ENCODE measurements at places on chromosomes 16 and 17.
A peak's percentile ranks its signal among the peaks of the same experiment; 100 is the strongest.

GRCh38 chr17:55273579-55274354 is 9.0 kb downstream of the HLF start:
- DNase-seq: peak; percentile 70

GRCh38 chr16:27595475-27595874 is 45.5 kb downstream of the KATNIP start:
- DNase-seq: no peak

DNA sequence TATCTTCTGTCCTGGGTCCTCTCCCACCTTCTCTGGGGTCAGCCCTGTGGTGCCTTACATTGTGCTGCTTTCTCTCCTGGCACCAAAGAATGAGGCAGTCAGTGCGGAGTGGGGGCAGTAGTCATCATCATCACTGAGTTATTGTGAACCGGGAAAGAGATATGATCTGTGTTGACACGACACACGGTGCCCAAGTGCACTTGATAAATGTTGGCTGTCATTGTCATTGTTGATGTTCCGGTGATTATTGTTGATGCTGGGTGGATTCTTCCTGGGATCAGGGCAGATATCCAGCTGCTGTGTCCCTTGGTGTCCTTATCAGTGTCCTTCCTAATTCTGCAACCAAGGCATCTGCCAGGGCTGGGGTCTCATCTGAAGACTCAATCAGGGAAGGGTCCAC is 121.7 kb downstream of the ABCC6 start:
- DNase-seq: no peak

DNA sequence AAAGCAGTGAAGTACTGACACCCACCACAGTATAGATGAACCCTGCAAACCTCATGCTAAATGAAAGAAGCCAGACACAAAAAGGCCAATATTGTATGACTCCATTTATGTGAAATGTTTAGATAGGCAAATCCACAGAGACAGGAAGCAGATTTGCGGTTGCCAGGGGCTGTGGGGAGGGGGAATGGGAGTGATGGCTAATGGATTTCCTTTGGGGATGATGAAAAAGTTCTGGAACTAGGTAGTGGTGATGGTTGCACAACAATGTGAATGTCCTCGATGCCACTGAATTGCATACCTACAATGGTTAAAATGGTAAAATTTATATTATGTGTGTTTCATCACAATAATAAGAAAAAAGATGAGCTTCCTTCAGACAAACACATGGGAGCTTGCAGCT is 28.4 kb upstream of the WFIKKN2 start:
- no peak for DNase-seq

- DNase-seq: no peak
Observed at GRCh38 chr16:4676831-4677230, 16.5 kb upstream of the NUDT16L1 start.

GRCh38 chr17:48335858-48336500 is 94.0 kb downstream of the SKAP1 start:
- no peak for DNase-seq

GRCh38 chr17:29880031-29880430 is 50.0 kb downstream of the SSH2 start:
- no peak for DNase-seq

DNA sequence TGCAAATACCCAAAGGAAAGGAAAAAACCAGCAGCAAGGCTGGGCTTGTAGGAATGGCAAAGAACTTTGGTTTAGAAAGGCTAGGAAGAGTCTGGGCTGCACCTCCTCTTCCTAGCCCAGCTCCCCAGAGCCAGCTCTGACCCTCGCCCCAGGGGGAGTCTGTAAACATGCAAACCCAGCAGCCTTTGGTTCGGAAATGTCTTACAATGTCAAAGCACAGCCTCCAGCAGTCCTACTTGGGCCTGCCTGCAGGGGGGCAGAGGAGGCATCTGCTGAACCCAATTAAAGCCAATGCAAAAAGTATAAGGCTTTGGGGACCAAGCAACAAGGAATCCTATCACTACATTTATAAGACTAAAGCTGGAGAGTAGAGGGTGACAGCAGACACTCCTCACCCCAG is 5.0 kb upstream of the FTSJ3 start:
- DNase-seq: no peak

DNA sequence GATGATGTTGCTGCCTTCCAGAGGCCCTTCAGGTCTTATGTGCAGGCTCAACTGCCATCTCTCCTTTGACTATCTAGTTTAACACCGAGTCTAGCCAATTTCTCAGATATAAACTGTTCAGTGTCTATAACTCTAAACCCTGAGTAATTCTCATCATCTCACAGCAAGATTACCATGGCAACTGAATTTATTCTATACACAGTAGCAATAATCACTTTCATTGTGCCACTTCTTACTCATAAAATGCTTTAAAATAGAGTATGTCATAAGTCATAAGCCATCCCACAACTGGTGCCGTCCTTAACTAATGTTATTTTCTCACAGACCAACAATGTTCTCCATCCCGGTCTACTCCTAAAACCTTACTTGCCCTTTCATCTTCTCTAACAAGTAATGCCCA is 45.0 kb downstream of the SYNRG start:
- DNase-seq: no peak

- no peak for DNase-seq
Observed at GRCh38 chr16:56199164-56199563, 7.9 kb downstream of the GNAO1 start.

DNA sequence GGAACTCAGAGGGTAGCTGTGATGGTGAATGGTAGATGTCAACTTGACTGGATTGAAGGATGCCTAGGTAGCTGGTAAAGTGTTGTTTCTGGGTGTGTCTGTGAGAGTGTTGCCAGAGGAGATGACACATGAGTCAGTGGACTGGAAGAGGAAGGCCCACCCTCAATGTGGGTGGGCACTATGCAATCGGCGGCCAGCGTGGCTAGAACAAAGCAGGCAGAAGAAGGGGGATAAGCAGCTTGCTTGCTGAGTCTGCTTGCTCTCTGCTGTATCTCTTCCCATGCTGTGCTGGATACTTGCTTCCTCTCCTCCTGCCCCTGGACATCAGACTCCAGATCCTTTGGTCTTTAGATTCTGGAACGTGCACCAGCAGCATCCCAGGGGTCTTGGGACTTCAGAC is 128.1 kb downstream of the AIPL1 start:
- DNase-seq: no peak

- DNase-seq: no peak
Observed at GRCh38 chr17:41150026-41150425, 401 bp upstream of the KRTAP4-5 start.

GRCh38 chr16:51996516-51996915 is 550.4 kb downstream of the TOX3 start:
- DNase-seq: no peak

GRCh38 chr17:75001915-75002843 is 10.3 kb upstream of the MRPL58 start:
- no peak for DNase-seq

- no peak for DNase-seq
Observed at GRCh38 chr16:138049-138417, 440 bp downstream of the NPRL3 start.

GRCh38 chr17:6195123-6195522 is 124.9 kb downstream of the WSCD1 start:
- no peak for DNase-seq

- peak; percentile 89 for DNase-seq
Observed at GRCh38 chr17:47276868-47277267, 23.2 kb downstream of the ITGB3 start.

DNA sequence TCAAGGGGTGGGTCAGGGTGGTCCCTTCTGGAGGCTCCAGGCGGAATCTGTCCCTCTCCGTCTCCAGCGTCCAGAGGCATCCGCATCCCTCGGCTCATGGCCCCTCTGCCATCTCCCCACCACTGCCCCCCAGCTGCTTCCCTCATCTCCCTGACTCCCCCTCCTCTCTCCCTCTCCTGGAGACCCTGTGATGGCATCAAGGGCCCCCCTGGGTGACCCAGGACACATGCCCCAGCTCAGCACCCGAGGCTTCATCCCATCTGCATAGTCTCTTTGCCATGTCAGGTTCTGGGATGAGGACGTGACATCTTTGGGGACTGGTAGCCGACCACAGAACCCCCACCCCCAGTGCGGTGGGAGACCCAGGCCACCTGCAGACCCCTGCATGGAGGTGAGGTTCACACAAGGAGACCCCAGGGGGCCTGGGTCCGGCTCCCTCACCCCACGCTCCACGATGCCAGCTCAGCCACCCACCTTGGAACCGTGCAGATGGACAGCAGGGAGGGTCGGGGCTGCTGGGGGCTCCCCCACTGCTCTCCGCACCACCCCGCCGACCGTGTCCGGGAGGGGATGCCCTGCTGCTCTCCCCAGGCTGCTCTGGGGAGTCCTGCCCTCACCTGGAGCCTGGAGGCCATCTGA is 3.8 kb downstream of the SECTM1 start:
- no peak for DNase-seq

- no peak for DNase-seq
Observed at GRCh38 chr16:29910819-29911675, 10.8 kb downstream of the ASPHD1 start.

GRCh38 chr16:24336491-24336890 is 80.4 kb downstream of the CACNG3 start:
- no peak for DNase-seq

DNA sequence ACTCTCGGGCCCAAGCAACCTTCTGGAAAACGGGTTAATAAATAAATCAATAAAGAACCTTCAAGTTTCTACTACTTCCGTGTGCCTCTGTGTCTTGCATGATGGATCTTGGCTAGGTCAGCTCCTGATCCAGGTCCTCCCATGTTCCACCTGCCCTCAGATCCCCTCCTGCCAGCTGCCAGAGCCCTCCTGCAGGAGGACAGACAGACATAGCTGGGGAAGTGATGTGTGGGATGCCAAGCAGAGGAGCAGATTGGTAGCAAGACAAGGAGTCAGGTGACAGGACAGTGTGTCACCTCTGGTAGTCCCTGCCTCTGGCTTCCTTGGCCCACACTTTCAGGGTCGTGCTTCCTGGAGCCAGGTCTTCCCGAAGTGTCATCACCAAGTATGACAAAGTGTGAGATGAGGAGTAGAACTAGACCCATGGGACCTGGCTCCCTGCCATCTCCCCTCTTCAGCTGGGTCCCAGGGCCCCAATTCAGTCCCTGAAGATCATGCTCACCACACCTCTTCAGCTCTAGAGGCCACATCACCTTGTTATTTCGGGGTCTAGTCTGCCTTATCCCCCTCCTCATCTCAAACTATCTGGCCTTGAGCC is 1.0 kb upstream of the EPN3 start:
- DNase-seq: no peak

GRCh38 chr17:43966276-43966675 is 12.5 kb upstream of the PYY start:
- DNase-seq: no peak

GRCh38 chr17:64591944-64592343 is 70.2 kb downstream of the SMURF2 start:
- no peak for DNase-seq

GRCh38 chr17:2897605-2898004 is 101.4 kb downstream of the RAP1GAP2 start:
- DNase-seq: no peak

GRCh38 chr17:6134721-6135120 is 64.5 kb downstream of the WSCD1 start:
- no peak for DNase-seq

DNA sequence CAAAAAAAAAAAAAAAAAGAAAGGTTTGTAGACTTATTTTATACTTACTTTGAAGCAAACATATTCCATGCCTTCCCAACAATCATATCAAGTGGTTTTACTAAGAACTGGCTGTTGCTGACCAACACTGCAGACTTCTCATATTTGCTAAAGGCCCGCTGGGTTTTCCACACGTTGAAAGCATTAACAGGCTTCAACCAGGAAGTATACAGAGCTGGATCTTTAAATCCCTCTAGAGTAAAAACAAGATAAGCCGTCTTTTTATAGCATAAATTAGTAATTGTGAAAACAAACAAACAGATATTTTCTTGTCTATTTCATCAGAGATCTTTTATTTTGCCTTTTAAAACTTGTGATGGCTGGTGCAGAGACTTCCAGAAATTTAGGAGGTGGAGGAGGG is 29.1 kb downstream of the TUBD1 start:
- peak; percentile 41 for DNase-seq

DNA sequence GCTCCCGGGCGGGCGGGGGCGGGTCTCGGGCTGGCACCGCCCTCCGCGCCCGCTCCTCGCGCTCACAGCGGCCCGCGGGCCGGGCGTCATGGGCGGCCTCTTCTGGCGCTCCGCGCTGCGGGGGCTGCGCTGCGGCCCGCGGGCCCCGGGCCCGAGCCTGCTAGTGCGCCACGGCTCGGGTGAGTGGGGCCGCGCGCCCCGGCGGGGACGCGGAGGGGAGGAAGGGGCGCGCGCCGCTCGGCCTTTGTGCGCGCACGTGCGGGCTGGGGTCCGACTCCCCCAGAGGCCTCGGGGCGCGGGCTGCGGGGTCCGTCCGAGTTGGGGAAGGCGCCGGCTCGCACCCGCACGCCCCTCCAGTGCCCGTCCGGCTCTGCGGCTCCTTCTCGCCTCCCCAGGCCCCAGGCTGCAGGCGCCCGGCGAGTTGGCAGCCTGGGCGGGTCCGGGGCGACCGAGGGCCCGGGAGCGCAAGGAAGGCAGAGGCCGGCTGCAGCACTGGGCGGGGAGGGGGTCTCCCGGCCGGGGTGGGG is at the start of gene NME4:
TSS of gene NME4 (plus strand) at position 65 of the 527 bp plus-strand sequence. CDS start at position 89, 24 bp downstream.
- DNase-seq: no peak

GRCh38 chr16:26598998-26599784 is 467.5 kb upstream of the C16orf82 start:
- DNase-seq: no peak

DNA sequence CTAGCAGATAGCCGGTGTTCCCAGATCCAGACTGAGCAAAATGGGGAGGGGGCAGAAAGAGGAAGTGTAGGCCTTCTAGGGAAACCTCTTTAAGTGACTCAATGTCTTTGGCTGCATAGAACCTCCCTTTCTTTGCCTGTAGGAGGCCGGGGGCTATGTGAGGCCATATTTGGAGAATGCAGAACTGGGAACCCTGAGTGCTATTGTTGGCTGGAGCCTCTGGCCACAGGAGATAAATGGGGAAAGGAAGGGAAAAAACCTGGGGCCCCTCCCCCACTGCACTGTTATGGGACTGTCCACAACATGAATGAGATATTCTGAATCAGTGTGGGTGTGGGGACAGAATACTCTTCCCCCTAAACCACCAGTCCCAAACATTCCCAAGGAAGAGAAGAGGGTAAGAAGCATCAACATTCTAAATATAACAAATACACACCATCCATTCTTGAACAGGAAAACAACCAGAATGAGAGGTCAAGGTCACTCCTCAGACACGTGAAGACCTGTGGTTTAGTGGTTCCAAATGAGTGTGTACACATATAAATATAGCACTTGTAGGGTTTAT is 2.4 kb downstream of the VPS25 start:
- no peak for DNase-seq
